GM23338 (cell line): ENCODE measurements at places on chromosomes 13 and 19.

DNA sequence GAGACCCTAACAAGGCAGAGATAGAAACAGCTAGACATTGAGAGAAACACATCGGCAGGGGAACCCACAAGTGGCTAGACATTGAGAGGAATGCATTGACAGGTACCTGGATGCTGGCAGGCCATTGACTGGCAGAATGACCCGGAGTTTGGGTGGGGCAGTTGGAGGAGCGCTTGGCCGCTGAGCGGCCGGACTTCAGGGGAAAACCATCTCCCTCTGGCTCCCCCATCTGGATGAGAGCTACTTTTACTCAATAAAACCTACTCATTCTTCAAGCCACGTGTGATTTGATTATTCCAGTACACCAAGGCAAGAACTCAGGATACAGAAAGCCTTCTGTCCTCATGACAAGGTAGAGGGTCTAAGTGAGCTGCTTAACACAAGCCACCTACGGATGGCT, 473.4 kb downstream of the SLITRK5 start:
- DNase-seq = peak; percentile 24

DNA sequence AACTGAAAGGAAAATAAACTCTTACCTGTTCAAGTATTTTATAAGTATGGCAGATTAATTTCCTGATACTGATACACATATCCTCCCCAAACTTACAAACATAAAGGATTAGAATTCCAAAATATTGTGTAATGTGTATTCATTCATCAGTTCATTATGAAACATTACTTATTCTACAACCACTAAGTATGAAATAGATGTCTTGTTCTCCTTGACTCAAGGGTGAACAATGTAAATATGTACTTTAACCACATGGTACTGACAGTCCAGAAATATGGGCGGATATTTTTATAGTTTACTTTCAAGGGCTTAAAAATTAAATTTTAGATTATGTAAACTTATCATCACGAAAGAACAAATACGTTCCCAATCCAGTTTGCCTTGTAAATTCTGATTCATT, 334.0 kb downstream of the LIG4 start:
- no peak for DNase-seq

GRCh38 chr13:69124996-69125395, 982.6 kb upstream of the ATXN8OS start:
- DNase-seq = no peak

GRCh38 chr13:113769106-113769505, 10.1 kb downstream of the TMEM255B start:
- DNase-seq = no peak

GRCh38 chr19:21603431-21604231, 98.2 kb downstream of the ZNF429 start:
- DNase-seq = peak; percentile 61

DNA sequence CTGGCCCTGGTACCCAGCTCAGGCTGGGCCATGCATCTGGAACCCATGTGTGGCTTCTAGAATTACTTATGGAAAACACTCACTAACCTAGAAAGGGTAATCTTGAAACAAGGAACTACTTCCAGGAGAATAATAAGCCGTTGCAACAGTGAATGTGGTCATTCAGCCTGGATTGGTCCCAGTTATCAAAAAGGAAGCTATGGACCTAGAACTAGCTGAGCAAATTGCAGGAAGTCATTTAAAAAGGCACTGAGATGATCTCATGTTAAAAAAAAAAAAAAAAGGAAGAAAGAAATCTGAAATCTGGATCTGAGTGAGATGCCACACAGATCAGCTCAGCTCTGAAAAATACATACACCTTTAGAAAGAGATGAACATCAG, 59.6 kb downstream of the DCT start:
- no peak for DNase-seq

GRCh38 chr19:2315818-2316353, 7.9 kb upstream of the LINGO3 start:
- DNase-seq = peak; percentile 86

DNA sequence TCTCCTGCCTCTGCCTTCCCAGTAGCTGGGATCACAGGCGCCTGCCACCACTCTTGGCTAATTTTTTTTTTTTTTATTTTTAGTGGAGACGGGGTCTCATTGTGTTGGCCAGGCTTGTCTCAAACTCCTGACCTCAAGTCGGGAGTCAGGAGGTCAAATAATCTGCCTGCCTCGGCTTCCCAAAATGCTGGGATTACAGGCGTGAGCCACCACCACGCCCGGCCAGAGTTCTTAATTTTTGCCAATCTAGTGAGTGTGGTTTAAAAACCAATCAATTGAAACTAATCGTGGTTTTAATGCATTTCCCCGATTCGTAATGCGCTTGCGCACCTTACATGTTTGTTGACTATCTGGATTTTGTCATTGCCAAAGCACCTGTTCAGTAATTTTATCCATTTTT, 37.0 kb downstream of the SKA3 start:
- DNase-seq = no peak

DNA sequence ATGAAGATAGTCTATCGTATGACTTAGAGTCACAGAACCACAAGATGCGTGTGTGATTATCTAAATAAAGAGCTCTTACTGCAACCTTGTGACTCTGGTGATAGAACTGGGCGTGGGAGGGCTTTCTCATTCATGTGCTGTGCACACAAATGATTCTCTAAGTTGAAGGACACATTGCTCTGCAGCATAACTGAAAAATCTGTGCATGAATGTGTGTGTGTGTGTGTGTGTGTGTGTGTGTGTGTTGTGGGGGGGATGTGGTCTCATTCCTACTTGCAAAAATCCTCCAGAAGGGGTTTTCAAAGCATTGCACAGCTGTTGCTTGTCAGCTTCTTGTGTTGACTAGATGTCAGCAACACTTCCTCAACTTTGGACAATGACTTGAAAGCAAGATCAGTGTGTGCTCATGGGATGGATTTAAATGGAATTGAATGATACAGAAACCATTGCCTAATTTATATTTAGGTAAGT, 22.4 kb downstream of the LRCH1 start:
- no peak for DNase-seq

GRCh38 chr13:94382517-94382916, 97.0 kb downstream of the DCT start:
- DNase-seq = no peak

- peak; percentile 4 for DNase-seq
Measured at GRCh38 chr13:58087566-58087965, 456.0 kb downstream of the PCDH17 start.
